Immature natural killer cell (primary cell): ENCODE measurements at places on chromosomes 3 and 15. TPM values are rescaled to one million over a fixed set of nuclear protein-coding genes. Genes with fewer than 3 reads are reported as not detected.

The ARPP21 gene
- polyA plus RNA-seq = not detected

The TCTA gene
- polyA plus RNA-seq = 62.6 TPM

The ALPK3 gene
- not detected for polyA plus RNA-seq

The TRANK1 gene
- polyA plus RNA-seq = 24.6 TPM

The KCNAB1 gene
- 0.06 TPM for polyA plus RNA-seq

The SLC2A2 gene
- polyA plus RNA-seq = not detected

The SLC9A9 gene
- 17.2 TPM for polyA plus RNA-seq

The CCDC51 gene
- 10.6 TPM for polyA plus RNA-seq

The KIF9 gene
- polyA plus RNA-seq = 4.1 TPM

The LCTL gene
- polyA plus RNA-seq = 0.12 TPM

The WDR49 gene
- polyA plus RNA-seq = not detected

The ARNT2 gene
- not detected for polyA plus RNA-seq

The SHC4 gene
- 0.19 TPM for polyA plus RNA-seq

DNA sequence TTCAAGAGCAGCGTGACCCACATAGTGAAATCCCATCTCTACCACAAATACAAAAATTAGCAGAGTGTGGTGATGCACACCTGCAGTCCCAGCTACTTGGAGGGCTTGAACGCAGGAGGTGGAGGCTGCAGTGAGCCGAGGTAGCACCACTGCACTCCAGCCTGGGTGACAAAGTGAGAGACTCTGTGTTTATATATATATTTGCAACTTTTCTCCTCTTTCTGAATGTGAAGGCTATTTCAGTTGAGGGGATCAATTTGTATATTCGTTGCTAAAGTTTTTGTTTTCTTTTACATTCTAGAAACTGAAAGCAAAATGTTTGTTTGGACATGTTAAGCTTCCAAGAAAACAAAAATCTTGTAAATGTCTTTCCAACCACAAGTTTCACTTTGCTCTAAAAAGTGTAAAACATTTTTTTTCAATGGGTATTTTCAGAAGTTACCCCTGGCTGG, 29.8 kb upstream of the FAM98B start:
- no peak for DNase-seq

DNA sequence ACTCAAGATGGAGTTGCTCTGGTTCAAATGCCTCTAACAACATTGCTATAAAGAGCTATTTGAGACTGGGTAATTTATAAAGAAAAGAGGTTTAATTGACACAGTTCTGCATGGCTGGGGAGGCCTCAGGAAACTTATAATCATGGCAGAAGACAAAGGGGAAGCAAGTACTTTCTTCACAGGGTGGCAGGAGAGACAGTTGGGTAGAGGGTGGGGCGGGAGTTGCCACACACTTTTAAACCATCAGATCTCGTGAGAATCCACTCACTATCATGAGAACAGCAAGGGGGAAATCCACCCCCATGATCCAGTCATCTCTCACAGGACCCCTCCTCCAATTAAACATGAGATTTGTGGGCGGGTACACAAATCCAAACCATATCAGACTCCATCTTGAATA, 30.7 kb downstream of the MAP2K5 start:
- no peak for DNase-seq

GRCh38 chr3:132507657-132508056, 89.4 kb upstream of the ACKR4 start:
- no peak for DNase-seq

GRCh38 chr15:93235926-93236780, 147.1 kb upstream of the RGMA start:
- DNase-seq = no peak

- no peak for DNase-seq
These were observed 259.0 kb upstream of the RGMA start for GRCh38 chr15:93347986-93348385.

DNA sequence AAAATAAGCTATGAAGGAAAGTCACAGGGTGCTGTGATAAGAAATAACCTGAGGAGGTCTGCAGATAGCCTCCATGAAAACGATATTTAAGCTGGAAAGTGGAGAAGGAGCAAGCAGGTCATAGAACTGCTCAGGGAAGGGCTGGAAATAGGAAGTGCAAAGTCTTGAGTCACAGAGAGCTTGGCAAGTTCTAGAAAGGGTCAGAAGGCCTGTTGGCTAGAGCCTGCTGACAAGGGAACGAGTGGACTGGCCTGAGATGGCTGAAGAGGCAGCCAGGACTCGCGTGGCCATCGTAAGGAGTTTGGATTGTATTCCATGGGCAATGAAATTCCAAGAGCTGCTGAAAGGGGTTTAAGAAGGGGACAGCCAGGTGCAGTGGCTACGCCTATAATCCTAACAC, 64.7 kb upstream of the IL12A start:
- DNase-seq = no peak

DNA sequence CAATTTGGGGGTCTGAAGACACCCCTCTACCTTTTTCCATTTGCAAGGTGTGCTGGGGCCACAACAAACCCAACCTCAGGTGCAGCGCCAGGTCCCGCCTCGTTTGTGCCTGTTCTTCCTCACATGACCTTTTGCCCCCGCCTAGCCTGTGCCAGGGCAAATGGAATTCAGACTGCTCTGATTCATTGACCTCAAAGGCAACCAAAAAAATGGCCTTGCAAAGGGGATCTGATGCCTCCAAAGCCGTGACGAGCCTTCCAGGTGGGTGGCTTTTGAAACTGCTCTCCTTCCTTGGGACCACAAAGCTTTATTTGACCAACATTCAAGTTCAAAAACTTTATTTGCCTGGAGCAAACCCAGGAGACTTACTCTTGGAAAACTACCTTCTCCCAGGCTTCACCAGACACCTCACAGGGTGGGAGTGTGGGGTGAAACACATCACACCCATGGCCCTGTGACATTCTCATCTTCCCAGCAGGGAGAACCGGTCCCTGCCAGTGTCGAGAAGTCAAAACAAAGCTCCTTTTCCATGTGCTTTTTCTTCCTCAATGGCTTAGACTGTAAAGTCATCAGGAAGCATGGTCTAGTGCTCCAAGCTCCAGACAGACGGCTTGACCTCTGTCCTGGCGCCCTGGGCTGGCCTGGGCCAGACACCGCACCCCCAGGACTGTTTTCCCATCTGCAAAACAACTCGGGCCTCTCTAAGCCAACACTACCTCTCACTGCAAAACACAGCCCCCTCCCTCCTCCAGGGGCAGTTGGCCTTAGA, 103.9 kb upstream of the HES1 start:
- DNase-seq = no peak

GRCh38 chr3:149845570-149846244, 32.7 kb downstream of the RNF13 start:
- DNase-seq = no peak

DNA sequence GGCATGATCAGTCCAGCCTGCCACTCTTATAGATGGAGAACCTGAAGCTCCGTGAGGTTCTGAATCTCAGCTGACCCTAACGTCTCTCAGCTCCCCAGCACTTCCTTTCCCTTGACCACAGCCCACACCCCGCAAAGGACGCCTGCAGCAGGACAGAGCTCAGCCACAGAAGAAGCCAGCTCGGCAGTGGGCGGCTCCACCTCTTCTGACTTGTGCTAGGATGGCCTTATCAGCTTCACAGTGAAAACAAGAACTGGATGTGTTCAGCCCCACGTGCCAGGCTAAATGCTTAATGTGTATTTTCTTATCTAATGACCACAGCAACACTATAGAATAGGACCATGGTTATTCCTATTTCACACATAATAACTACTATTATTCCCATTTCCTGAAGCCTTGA, 127.6 kb downstream of the ARNT2 start:
- no peak for DNase-seq

DNA sequence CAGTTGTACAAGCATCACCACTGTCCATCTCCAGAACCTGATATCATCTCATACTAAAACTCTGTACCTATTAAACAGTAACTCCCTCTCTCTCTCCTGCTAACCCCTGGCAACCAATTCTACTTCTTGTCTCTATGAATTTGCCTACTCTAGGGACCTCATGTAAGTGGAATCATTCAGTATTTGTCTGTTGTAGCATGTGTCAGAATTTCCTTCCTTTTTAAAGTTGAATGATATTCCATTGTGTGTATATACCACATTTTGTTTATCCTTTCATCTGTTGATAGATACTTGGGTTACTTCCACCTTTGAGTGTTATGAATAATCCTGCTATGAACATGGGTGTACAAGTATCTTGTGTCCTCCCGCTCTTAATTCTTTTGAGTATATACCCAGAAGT, 16.6 kb downstream of the ZNF592 start:
- DNase-seq = no peak

DNA sequence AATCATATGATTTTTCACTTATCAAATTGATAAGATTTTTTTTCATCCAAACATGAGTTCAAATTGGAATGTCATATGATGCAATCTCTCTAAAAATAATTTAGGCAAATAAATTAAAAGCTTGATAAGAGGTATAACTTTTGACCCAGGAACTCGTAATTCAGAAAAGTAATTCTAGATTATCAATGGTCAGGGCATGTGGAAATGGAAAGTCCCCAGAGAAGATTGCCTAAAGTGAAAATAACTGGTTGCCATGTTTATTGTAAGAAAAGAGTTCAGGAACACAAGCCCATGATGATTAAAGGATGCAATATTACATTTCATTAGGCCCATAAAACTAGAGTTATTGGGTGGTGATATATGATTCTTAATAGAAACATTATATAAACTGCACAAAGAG, 1514.8 kb downstream of the SI start:
- DNase-seq = no peak

- no peak for DNase-seq
These were observed 27.9 kb downstream of the TP53BP1 start for GRCh38 chr15:43465100-43465499.

- no peak for DNase-seq
These were observed 38.0 kb upstream of the PRSS50 start for GRCh38 chr3:46755646-46756045.

DNA sequence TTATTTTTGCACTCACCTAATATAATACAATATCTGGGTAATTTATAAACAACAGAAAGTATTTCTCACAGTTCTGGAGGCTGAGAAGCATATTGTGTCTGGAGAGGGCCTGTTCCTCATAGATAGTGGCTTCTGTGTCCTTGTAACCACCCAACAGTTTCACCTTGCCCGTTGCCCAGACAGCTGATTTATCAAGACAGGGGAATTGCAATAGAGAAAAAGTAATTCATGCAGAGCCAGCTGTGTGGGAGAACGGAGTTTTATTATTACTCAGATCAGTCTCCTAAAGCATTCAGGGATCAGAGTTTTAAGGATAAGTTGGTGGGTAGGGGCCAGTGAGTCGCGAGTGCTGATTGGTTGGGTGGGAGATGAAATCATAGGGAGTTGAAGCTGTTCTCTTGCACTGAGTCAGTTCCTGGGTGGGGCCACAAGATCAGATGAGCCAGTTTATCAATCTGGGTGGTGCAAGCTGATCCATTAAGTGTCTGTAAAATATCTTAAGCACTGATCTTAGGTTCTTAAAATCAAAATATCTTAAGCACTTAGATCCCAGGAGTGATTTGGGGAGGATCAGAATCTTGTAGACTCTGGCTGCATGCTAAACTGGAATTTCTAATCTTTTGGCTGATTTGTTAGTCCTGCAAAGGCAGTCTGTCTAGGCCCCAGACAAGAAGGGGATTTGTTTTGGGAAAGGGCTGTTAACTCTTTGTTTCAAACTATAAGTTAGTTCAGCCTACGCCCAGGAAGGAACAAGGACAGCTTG, 33.9 kb upstream of the C15orf39 start:
- no peak for DNase-seq

- DNase-seq = no peak
These were observed 22.3 kb downstream of the GMNC start for GRCh38 chr3:190840146-190840545.

GRCh38 chr3:66154444-66154861, 66.3 kb upstream of the SLC25A26 start:
- no peak for DNase-seq

DNA sequence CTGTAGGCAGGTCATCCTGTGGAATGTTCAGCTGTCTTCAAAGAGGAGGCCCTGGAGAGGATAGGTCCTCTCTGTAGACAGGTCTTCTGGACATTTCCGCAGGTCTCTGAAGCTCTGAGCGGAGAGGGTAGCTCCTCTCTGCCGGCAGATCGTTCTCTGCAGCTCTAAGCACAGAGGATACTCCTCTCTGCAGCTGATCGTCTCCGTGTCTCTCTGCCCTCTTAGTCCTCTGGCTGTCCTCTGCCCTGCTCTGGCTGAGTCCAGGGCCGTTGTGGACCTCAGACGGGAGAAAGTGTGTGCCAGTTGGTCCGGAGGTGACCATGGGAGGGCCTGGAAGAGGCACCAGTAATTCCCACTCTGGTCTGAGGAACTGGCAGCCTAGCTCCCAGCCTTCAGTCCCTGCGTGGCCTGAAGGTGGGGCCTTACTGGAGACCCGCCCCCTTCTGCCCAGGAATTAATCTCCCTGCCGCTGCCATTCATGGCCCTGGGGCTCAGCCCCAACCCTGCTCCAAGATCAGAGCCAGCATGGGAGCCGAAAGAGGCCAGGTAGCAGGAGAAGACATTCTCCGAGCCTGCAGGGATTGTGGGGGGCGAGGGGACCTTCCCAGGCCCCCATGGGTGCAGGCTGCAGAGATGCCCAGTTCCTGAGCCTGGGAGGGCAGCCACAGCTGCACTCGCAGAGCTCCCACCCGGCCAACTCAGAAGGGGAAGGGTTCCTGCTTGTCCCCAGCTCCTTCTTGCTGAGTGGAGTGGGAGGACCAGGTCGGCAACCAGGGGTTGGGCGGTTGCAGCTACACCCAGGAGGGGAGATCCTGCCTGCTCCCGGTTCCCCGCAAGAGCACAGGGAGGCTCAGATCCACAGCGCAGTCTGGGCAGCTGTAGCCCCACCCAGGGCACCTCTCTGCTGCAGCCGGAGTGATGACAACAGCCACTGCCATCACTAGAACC, 488.7 kb downstream of the RSL24D1 start:
- DNase-seq = no peak

DNA sequence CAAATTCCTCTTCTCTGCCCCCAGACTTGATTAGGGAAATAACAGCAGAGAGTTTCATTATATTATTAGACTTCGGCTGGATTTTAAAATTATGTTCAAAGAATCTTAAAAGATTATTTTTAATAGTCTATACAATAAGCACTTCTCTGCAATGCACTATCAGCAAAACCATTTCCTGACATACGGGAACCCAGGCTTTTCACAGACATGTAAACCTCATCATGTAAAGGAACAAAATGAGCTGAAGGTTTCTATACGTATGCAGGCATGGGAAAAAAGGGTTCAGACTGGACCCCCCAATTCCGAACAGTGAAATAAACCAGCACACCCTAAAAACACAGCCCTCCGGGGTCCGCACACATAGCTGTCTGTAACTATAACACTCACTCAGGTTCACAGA, 77.5 kb upstream of the LMOD3 start:
- no peak for DNase-seq

GRCh38 chr3:135994708-135995337, 29.3 kb downstream of the PPP2R3A start:
- no peak for DNase-seq

DNA sequence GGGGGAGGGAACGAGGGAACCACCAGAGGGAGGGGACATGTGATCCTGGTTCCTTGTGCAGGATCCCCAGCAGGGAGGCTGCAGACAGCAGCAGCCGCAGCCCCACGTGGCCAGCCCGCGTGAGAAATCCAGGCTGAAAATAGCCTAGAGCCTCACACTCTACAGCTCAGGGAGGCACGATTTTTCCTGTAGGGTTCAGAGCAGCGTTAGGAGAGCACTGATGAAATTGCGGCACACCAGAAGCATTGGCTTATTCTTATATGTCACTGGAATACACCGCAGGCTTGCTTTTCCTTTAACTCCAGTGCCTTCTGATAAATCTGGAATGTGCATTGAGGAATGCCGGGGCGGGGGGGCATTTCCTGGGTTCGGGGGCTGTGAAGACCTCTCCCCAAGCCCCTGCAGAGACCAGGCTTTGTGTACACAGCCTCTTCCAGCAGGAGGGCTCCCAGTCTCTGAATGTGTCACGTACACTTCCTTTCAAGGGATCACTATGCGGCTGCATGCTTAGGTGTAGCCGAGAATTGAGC, 193.0 kb downstream of the ATP10A start:
- no peak for DNase-seq
